Mesothelial cell of epicardium (in vitro differentiated cells): ENCODE measurements at places on chromosomes 6 and 20. TPM values are rescaled to one million over a fixed set of nuclear protein-coding genes. Genes with fewer than 3 reads are reported as not detected.

The DEF6 gene
- 9.3 to 11.3 TPM (median 9.7 TPM) in 3 replicates for total RNA-seq

The PNPLA1 gene
- 0.14 TPM in 1 of 3 replicates, not detected in the others for total RNA-seq

DNA sequence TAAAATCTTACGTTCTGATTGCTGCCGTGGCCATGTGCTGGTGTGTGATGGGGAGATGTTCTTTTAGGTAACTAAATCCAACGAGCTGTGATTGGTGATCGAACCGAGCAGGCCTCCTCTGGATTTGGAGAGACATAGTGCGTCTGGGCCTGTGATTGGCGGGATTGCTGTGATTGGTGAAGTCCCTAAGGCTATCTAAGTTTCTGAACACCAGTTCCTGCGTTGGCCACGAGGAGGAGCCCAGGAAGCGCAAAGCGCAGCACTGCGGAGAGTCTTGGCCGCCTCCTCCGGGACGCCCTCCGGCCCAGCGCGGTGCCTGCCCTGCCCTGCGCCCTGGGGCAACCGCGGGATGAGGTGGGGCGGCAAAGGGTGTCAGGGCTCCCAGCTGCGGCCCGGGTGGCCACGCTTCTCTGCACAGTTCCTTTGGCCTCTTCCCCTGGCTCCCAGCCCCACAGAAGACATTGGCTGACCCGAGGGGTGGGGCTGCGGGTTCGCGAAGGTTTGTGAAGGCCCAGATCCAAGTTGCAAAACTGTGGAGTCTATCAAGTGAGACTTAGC is 33.0 kb downstream of the HNF4A start:
- no peak overlapping the region for H3K4me3 ChIP-seq
- DNase-seq: peak; percentile 60
- H3K27me3 ChIP-seq: peaks cover 22% of the 10 kb centered on the region
- H3K36me3 ChIP-seq: no peaks in the 10 kb centered on the region

The USP49 gene
- 12.0 to 13.8 TPM (median 12.1 TPM) in 3 replicates for total RNA-seq

The ENPP4 gene
- total RNA-seq: 4.8 to 5.2 TPM (median 5.1 TPM) in 3 replicates

The HLA-DOB gene
- 0.35 to 0.52 TPM (median 0.45 TPM) in 3 replicates for total RNA-seq
